ENCODE measurements at places on chromosomes 3 and 15. TPM values are rescaled to one million over a fixed set of nuclear protein-coding genes. Genes with fewer than 3 reads are reported as not detected.

Gene PCYT1A
- total RNA-seq, result 127 TPM

DNA sequence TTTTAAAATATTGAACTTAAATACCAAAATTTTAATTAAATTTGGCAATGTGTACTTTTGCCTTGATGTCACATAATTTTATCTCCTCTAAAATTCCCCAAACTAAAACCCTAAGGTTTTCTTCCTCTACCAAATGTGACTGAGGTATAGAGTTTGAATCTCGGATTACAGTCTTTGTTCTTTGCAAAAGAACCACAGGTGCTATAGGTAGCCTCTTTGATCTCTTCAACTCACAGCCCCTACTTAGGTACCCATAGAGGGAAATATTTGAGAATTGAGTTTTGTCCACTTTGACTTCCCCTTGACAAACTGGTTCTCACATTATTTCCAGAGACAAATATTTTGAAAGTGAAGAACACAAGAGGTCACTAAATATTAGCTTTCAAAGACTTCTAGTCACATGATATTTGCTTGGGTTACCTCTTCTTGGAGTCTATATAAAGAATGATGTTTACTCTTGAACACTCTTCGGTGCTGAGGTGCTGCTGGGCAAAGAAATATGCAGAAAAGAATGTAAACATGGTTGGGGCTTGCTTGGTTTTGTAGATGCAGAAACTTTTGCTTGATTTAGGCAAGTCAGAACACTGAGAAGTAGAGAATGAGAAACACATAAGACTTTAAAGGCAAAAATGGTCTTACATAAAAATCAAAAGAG lies 120.8 kb upstream of the MCTP2 start:
- DNase-seq, result no peak

- DNase-seq, result no peak
Measured at GRCh38 chr15:73617913-73618312, 15.3 kb downstream of the NPTN start.

DNA sequence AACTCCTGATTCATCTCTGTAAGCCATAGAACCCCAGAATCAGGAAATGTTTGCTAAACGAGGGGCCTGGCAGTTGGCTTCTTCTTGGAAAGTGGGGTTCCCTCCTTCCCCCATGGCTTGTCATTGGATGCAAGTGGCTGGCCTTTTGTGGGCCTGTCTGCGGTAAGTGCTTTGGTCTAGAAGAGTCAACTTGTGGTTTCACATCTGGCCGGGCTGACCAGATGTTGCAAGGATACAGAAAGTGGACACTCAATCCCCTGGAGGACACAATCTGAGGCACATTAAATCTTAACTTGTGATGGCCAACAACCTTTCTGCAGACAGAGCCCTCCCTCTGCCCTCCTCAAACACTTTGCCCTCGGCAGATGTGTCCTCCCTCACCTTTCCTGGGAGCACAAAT lies 1.1 kb downstream of the FAH start:
- DNase-seq, result peak; percentile 13

DNA sequence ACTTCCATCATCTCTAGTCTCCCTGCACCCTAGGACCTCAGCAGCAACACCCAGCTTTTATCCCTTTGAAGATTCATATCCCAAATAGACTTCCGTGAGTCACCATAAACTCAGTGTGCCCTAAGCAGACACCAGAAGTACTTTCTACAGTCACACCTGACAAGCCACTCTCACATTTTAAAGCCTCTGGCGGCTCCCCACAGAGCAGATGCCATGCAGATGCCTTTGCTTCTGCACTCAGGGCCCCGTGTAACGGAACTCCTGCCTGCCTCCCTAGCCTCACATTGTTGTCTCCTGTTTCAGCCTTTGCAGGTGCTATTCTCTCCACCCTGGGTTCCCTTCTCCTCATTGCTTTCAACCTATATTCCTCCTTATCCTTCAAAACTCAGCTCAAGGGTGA lies 155.5 kb upstream of the SLC24A5 start:
- no peak for DNase-seq

GRCh38 chr15:66114863-66115425 lies 138.6 kb downstream of the MEGF11 start:
- DNase-seq, result no peak

Data from IMR-90 (cell line).